ENCODE measurements at places on chromosomes 7 and 10.

- ATAC-seq: no peak
Measured at GRCh38 chr7:155351120-155351870, 53.6 kb downstream of the INSIG1 start.

DNA sequence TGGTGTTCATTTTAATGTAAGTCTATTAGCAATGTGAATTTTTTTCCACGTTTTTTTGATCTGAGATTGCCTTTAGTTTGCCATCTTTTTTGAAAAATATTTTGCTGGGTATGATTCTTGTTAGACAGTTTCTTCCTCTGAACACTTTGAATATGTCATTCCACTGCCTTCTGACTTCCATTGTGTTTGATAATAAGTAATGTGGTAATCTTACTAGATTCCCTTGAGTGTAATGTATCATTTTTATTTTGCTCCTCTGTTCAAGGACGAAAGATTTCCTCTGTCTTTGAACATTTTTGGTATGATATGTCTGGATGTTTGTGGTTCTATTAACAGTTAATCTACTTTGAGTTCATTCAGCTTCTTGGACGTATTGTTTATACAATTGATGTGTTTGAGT is 371.4 kb downstream of the SUGCT start:
- no peak for ATAC-seq

DNA sequence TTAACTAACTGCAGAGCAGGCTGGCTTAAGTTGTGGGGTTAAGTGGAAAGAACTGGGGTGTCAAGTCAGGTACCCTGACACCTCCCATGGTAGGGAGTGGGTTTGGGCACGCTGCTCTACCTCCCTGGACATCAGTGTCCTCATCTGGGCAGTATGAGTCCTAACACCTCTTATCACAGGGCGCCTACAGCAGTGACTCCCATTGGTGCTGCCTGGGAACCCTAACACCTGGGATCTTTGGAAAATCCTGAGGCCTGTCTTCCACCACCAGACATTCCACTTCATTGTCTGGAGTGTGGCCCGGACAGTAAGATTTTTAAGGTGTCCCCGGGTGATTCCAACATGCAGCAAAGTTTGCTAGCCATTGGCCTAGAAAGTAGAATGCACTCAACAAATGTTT is 239.1 kb downstream of the SKAP2 start:
- ATAC-seq: no peak

- no peak for ATAC-seq
Measured at GRCh38 chr10:16789261-16789660, 28.0 kb downstream of the RSU1 start.

- no peak for ATAC-seq
Measured at GRCh38 chr10:77162697-77163096, 474.9 kb downstream of the KCNMA1 start.

- no peak for ATAC-seq
Measured at GRCh38 chr7:92043637-92044036, 90.6 kb downstream of the CYP51A1 start.

DNA sequence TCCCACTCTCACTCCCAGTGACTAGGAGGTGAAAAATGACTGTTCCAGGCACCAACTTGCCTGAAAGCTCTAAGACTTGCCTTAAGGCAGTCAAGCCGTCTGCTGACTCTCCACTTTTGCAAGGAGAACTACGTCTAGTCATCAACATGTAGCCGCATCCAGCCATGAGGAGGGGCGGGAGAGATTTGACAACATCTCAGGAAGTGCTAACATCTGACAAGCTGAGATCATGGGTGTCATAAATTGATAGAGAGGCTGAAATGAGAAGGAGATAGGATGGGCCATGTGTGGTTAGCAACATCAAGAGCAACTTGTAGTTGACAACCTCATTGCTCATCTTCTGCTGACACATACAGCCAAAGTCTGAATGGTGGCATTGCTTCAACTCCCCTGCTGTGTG is 9.0 kb upstream of the TBXAS1 start:
- peak; percentile 79 for ATAC-seq

GRCh38 chr10:22649994-22650393 is 64.4 kb downstream of the PIP4K2A start:
- no peak for ATAC-seq

GRCh38 chr7:158271646-158272045 is 316.0 kb downstream of the PTPRN2 start:
- ATAC-seq: no peak

DNA sequence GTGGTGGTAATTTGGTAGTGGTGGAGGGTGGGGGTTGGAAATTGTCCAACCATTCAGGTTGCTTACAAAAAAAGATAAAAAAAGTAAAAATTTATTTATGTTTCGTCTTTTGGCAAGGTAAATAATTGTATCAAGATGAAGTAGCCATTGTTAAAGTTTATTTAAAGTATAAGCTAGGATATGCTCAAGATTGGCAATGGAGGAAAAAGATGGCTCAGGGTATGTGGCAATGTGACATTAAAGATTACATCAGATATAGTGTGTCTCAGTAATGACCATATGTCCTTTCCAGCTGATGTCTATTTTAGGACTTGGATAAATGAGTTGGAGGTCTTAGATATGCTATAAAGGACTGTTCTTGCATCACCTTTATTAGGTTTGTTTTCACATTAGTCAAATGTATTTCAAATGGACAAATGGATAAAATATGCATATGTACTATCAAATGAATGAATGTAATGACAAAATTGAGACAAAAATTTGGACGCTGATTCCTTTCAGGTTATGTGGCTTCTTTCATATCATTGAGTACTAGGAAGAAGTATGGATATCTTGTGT is 60.9 kb downstream of the ST7 start:
- ATAC-seq: no peak

DNA sequence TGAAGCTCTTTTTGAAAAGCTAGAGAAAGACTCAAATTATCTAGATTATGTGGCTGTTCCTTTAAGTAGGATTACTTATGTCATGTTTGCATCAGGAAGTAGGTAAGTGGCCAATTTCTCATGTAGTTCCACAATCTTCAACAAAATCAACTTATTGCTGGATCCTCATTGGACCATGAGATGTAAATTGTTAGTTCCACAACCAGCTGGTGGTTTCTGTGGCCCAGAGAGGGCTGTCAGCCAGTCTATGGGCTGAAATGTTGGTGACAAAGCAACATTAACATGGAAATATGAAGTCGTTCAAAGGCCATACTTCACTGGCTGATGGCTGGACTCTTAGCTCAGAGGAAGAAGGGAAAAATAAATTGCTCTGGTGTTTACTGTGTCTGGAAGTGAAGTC is 157.9 kb downstream of the PLXDC2 start:
- no peak for ATAC-seq

DNA sequence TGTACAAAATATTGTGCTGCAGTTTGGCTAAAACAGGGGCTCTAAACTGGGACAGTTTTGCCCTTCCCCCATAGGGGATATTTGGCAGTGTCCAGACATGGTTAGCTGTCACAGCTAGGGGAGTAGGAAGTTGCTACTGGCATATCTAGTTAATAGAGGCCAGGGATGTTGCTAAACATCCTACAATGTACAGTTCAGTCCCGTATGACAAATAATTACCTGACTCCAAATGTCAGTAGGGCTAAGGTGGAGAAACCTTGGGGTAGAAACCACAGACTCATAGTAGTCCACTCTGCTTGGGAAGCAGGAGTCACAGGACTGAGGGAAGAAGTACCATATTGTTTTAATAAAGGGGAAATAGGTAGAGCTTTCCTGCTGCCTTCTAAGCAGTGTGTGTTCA is 39.8 kb downstream of the WBP1L start:
- peak; percentile 32 for ATAC-seq

GRCh38 chr10:132848291-132848701 is 62.3 kb upstream of the NKX6-2 start:
- ATAC-seq: no peak

DNA sequence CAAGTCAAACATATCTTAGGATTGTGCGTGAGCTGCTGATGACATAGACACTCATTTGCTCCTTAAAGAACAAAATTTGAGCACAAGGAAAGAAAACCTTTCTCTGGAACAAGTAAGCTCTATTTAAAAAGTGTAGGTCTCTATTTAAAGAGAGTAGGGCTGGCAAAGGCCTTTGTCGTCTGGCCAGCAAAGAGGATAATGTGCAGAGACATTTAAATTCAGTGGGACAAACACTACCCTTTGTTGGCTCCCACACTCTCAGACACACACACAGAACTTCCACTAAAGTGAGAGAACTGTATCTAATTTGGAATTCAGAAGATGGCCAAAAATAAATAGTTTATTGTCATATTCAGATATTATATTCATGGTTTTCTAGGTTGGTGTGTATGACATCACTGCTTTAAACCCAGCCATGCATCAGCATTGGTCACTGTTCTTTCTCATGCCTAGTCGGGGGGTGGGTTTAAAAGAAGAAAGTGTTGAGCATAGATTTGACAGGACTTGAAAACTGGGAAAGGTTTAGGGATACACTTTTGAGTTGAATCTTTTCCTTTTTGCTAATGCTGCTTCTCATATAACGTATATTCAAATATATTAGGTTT is 49.5 kb upstream of the HDAC9 start:
- no peak for ATAC-seq

DNA sequence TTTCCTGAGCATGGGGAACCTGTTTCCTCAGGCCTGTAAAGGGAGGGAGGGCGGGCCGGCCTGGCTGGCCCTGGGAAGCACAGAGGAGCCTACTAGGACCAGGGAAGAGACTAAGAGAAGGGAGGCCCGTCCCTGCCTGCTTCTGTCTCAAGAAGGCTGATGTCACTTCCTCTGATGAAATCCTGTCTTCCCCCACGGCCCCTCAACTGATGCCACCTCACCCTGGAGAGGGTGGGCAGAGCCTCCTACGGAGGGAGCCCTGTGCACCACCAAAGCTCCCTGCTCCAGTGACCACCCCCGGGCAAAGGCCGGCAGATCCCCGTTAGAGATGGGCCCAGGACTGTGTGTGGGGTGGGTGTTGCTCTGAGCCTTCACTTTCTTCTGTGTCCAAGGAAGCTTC is 1.0 kb upstream of the PILRA start:
- ATAC-seq: no peak

DNA sequence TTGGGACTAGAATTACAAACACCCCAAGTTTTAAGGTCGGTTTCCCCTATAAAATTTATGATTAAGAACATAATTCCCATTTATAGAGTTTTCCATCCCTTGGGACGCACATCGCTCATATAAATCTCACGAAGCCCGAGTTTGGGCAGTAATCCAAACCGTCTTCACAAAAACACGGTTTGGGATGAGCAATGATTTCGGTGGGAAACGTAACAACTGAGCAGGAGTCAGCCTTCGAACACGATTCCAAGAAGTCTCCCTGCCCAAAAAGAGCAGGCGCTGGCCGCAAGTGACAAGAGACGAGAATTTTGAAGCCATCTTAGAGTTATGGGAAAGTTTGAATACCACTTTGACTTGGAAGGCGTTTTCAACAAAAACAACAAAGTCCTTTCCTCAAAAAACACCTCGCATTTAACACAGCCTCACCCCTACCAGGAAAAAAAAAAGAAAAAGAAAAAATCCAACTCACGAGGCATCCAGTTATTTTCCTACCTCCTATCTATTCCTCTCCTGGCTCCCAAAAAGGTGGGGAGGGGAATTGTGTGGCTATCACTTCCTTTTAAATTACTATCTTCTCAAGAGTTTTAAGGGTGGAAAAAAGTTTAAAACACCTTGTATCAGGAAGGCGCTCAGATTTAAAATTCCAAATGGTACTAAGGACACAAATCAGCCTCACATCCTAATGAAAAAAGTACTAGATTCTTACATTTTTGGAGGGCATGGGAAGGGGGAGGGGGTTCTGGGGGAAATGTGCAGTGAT is 1.6 kb downstream of the SEPHS1 start:
- ATAC-seq: no peak

GRCh38 chr10:132022241-132022640 is 40.5 kb upstream of the BNIP3 start:
- no peak for ATAC-seq

DNA sequence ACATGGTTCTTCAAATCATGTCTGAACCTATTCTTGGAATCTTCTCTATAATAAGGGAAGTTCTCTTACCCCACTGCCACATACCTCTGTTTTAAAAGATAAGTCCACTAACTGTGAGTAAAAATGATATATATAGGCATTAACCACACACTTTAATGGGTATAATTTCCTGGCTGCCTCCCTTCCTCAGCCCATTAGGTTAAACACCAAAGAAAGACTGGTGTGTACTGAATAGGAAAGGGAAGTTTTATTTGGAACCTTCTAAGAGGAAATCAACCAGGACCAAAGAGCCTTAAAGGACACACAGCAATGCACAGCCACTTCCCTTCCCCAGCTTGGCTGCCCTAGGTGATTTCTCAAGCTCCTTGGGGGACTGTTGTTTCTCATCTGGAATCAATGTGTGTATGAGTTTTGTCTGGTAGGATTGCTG is 5.0 kb upstream of the WBP1L start:
- no peak for ATAC-seq

DNA sequence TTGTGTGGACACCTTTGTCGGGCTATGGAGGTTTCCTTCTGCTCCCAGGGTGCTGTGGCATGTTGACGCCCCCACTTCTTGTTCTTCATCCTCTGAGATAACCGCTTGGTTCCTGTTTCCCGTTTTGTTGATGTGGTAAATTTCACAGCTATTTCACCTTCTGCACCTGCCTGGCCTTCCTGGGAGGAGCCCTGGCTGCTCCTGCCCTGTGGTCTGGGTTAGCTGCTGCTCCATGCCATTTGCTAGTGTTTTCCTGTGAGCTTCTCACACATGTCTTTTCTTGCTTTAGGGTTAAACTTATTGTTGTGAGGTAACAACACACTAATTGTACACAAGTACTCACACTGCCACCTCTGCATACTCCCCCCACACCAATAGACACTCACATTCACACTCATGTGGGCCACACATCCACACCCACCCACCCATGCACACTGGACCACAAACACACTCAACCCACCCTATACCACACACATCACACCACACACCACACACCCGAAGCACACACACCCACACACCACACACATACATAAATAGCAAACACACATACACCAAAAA is 46.5 kb upstream of the MSMB start:
- ATAC-seq: no peak

DNA sequence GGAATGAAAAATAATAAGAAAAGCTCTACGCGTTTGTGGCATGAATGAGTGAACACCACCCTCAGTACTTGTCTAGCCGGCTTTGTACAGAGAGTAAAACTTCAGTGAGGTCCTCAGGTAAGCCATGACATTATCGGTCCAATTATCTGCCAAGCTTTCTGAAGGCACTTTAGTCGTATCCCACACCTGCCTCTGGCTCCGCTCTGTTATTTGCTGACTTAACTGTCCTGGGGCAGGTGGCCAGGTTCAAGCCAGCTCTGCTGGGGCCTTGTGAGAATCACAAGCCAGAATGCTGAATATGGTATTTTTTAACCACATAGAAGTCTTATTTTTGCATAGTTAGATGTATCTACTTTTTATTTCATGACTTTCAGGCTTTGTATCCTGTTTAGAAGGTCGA is 66.0 kb upstream of the FHIP2A start:
- ATAC-seq: no peak

DNA sequence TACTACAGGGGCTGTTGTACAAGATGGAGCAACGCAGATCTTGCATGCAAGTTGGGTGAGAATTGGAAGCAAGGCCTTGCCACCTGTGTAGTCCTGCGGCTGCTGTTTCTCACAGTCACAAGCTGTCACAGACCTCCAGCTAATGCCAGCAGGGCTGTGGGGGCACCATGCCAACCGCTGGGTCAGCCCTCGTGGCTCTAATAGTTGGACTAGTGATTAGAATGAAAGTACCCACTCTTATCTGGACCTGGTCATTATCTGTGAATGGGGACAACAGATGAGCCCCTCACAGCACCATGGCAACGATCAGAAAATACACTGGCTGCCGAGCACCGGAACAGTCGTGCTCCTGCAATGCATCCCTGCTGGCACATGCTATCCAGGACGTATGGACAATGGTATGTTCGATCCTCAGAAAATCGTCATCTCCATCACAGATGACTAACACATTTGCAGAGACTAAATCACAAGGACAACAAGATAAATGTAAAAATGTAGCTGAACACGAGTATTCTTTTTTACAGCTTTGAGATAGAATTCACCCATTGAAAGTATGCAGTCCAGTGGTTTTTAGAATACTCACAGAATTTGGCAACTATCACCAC is 80.4 kb upstream of the CALN1 start:
- no peak for ATAC-seq

All from esophagus mucosa (tissue), 1 donor.